ENCODE measurements at places on chromosomes 7 and 10.

- DNase-seq: peak; percentile 80
Observed at GRCh38 chr10:103295374-103296015, 18.6 kb downstream of the INA start.

DNA sequence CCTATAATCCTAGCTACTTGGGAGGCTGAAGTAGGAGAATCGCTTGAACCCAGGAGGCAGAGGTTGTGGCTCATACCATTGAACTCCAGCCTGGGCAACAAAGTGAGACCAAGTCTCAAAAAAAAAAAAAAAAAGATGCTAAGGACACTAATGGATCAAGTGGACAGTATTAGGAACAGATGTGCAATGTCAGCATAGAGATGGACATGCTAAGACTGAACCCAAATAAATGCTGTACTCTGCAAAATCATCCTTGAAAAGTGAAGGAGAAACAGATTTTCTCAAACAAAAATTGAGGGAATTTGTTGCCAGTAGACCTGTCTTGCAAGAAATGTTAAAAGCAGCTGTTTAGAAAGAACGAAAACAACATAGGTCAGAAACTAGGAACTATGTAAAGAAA lies 194.5 kb downstream of the USP6NL start:
- no peak for DNase-seq

GRCh38 chr7:135616136-135616535 lies 46.2 kb upstream of the STMP1 start:
- no peak for DNase-seq

DNA sequence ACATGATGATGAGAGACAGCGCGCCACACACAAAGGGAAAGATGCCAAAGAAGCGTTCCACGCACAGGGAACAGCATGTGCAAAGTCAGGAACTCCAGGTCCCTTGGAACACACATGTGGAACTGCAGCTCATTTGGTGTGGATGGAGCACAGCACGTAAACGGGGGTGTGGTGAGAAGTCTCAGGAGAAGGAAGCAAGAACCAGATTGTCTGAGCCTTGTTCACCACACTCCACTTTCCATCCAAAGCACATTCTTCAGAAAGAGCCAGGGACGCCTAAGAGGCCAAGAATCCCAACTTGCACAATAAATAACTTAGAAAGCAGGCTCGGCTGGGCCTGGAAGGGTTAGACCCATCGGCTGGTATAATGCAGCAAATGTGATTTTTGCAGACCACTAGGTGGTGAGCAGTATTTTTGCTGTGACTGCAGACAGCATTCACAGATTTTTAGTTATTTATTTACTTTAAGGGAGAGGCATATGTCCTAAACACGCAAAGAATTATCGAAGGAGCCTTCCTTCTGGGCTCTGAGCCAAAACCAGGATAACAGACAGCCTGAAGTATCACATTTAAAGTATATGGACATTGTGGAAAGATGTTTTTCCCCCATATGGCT lies 27.9 kb upstream of the ASCC1 start:
- DNase-seq: peak; percentile 95

DNA sequence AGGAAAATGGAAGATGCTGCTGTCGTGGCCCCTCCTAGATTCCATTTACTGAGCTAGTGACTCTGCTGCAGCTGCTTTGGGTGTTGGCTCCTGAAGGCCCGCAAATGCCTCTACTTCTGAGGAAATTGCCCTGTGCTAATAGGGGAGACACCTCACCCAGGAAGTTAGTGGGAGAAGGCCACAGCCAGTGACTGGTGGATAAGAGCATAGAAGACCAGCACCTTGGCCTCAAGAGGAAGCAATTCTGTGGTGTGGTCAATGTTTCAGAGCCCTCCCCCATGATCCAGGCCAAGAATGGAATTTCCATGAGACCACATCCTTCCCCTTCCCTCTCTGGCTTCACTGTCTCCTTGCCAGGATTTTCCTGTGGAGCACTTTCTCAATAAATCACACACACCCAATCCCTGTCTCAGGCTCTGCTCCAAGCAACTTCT lies 25.0 kb upstream of the FZD1 start:
- peak; percentile 92 for DNase-seq

DNA sequence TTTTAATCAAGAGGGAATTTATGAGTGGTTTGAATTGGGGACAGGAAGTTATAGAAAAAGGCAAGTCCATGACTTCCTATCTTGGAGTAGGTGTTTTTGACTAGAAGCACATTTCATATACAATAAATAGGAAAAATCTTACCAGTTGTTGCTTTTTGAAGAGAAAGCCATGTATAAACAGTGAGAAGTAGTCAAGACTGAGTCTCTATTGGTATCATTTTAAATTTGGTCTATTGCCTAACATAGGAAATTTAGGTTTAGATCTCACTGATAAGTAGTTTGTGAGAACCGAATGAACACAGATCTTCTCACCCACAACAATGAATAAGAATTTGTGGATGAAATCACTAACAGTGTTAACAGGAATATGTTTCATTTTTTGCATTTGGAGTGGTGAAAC lies 387.2 kb downstream of the BBS9 start:
- no peak for DNase-seq

GRCh38 chr7:36852017-36852416 lies 127.7 kb upstream of the AOAH start:
- no peak for DNase-seq

DNA sequence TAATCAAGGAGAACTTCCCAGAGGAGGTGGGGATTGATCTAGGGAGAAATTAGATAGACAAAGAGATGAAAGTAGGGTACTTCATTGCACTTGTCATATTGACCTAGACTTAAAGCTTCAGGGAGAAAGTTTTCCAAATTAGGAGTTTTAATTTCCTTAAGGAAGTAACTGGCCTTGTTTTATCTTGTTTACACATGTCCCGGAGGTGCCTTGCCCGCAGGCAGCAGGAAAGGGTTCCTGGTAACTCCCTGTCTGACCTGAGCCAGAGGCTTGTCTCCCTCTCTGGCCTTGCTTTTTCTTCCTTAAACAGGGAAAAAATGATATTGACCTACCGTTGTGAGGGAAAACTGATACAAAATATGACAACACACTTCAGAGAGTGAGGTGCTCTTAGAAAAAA lies 181.6 kb downstream of the EVX1 start:
- no peak for DNase-seq

- DNase-seq: peak; percentile 41
Observed at GRCh38 chr10:63208986-63209385, 75.9 kb downstream of the NRBF2 start.

- peak; percentile 22 for DNase-seq
Observed at GRCh38 chr10:79316671-79317431, 30.4 kb upstream of the PPIF start.

- no peak for DNase-seq
Observed at GRCh38 chr10:46217752-46218453, 68.9 kb upstream of the ANTXRL start.

- DNase-seq: peak; percentile 52
Observed at GRCh38 chr10:17742918-17743317, 9.1 kb upstream of the TMEM236 start.

DNA sequence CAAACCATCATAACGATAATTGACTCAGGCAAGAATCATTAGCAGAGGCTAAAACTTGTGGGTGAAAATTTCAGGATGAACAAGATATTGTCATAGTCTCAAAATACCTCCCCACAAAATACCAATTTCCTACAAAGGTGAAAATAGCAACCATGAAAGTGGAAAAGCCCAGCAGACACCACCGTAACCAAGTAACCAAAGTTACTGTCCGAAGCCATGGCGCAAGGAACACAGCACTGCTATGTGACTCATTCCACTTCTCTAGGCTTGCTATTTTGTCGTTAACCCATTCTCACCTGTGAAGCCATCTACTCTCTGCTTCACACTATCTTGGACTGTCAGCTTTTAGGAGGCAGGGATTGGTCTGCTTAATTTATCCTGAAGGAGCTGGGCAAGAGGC lies 113.8 kb upstream of the CACUL1 start:
- no peak for DNase-seq

- DNase-seq: no peak
Observed at GRCh38 chr7:107593025-107593410, 13.0 kb downstream of the BCAP29 start.

Measured in fibroblast of skin of abdomen (primary cell).